ENCODE measurements at places on chromosomes 1 and 21.

DNA sequence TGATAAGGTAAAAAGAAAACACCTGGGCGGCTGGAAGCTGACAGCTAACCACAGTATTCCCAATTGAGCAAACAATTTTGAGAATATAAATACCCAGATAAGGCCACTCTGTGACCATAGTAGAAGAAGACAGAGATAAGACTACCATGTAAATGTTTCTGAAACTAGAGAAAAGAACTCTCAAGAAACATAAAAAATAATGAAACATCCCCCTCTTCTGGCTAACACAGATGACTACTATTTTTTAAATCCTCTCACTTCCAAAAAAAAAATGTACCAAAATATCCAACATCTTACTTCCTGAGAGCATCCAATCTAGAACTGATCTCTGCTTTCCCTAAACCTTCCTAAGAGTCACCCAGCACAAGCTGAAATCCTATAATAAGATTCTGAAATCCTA lies 125.9 kb downstream of the HFM1 start:
- no peak for DNase-seq

- DNase-seq = no peak
Observed at GRCh38 chr1:198919667-198920398, 281.0 kb downstream of the PTPRC start.

- no peak for DNase-seq
Observed at GRCh38 chr1:151147132-151147503, 687 bp upstream of the SEMA6C start.

DNA sequence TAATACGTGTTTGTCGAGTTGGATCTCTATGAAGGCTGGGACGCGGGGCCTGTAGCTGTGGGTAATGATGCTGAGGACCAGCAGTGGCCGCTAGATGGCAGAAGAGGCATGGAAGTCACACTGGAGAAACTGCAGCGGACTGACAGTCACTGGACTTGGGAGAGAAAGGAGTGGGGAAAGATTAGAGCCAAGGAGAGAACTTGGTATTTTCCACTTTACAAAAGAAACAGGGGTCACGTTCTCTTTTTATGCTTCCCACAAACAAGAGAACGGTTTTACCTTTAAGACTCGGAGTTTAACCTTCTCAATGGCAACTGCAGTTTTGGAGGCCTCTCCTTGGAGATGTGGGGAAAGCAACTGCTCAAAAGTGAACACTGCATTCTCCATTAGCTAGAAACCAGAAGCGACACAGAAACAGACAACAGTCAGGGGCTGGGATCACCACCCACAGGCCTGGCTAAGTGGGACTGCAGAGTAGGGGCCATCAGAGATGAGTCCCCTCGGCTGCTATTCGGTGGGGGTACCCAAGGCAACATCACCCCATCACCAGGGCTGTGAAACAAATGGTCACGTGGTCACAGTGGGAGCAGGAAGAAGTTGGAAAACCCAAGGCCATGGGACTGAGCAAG lies 51.1 kb upstream of the EDEM3 start:
- peak; percentile 67 for DNase-seq

DNA sequence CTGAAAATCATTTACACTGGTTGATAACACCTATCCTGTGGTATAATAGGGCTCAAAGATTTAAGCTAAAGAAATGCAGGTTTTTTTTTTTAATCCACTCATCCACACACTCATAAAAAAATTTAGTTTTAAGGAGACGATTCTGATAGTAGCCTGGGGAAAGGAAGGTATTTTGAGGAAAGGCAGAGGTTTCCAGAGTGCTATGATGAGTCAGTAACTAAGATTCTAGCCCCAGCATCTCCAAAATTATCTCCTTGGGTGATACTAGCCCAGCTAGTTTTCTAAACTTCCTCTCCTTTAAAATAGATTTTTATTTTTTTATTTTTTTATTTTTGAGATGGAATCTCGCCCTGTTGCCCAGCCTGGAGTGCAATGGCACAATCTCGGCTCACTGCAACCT lies 20.7 kb downstream of the ASAP3 start:
- no peak for DNase-seq

DNA sequence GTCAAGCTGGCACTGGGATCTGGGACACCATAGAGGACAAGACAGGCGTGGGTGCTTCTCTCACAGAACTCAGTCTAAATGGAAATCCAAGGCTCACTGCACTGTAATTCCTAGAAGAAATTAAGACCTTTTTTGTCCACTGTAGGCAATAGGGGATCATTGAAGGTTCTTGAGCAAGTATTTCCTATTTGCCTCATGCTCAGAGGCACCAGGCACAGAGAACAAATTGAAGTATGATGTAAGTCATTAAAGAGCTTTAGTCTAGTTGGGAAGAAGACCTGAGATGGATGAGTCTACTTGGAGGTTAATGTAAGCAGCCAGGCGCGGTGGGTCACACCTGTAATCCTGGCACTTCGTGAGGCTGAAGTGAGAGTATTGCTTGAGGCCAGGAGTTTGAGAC lies 34.6 kb downstream of the EIF2D start:
- DNase-seq = no peak

DNA sequence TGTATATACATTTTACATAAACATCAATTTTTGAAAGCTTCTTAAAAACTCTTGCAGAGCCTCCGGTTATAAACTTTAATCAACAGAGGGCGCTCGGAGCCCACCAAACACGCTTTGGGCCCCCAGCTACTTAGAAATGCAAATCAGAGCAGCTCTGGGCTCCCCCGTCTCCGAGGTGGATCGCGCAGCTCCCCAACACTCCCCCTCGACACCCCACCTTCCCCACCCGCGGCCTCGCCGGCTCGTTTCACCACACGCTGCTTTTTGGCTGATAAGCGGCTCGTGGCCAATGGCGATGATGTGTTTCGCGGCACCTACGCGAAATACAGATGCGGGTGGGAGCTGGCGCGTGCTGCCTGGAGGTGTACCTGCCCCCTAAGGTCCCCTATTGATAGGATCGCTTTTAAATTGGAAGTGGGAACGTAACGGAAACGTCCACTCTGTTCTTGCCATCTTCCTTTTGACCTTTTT lies 1.7 kb upstream of the KIF26B start:
- peak; percentile 30 for DNase-seq

GRCh38 chr1:58249737-58250586 lies 296.6 kb downstream of the OMA1 start:
- DNase-seq = no peak

- DNase-seq = no peak
Observed at GRCh38 chr21:44505673-44506278, 34.2 kb downstream of the KRTAP10-1 start.

DNA sequence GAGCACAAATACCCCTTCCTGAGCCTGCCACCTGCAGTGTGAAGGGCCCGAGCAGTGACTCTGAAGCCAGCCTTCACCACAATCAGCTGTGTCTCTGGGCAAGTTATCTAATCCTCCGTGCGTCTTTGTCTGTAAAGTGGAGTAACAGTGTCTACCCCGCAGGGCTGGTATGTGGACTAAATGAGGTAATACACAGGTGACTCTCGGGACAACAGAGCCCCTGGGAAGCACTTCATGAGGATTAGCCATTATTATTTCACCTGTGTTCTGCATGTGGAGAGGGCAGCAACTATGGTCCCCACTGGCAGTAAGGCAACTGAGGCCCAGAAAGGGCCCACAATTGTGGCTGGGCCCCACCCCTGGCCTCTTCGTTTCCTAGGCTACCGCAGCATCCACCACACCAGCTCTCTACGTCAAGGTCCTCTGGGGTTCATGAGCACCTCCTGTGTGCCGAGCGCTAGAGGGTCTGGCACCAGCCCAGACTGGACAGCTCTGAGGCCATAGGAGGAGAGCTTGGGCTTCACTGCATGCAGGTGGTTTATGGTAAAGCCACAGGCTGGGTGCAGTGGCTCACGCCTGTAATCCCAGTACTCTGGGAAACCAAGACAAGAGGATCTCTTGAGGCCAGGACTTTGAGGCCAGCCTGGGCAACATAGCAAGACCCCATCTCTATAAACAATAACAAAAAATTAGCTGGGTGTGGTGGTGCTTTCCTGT lies 41.3 kb upstream of the LRP8 start:
- DNase-seq = no peak

- no peak for DNase-seq
Observed at GRCh38 chr1:184646824-184647223, 107.8 kb downstream of the EDEM3 start.

DNA sequence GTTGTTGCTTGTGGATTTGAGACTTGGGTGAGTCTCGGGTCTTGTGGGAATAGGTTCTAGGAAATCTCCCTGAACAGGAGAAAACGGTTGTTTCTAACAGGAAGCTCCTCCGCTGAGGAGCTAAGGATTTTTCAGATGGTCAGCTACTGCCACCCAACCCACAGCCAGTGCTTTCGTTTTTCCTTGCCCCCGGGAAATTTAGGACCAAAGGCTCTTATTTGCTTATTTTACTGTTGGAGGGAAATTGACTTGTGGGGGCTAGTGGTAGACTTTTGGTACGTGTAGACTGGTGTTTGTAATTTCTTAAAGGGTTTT lies 792 bp downstream of the SNX7 start:
- DNase-seq = no peak

- DNase-seq = no peak
Observed at GRCh38 chr1:155174324-155175280, 953 bp downstream of the TRIM46 start.

- no peak for DNase-seq
Observed at GRCh38 chr1:234591131-234591530, 18.8 kb downstream of the IRF2BP2 start.

GRCh38 chr1:8259498-8260290 lies 58.2 kb upstream of the SLC45A1 start:
- DNase-seq = no peak

GRCh38 chr1:170426596-170426995 lies 105.4 kb upstream of the GORAB start:
- no peak for DNase-seq

- DNase-seq = no peak
Observed at GRCh38 chr1:56390232-56390867, 189.0 kb downstream of the PLPP3 start.

GRCh38 chr1:229669333-229669732 lies 43.3 kb downstream of the URB2 start:
- no peak for DNase-seq

GRCh38 chr1:227604446-227604845 lies 41.1 kb downstream of the ZNF678 start:
- DNase-seq = no peak

GRCh38 chr1:9809100-9809510 lies 14.7 kb downstream of the CLSTN1 start:
- no peak for DNase-seq

- no peak for DNase-seq
Observed at GRCh38 chr1:225713281-225713680, 60.4 kb upstream of the ENAH start.

DNA sequence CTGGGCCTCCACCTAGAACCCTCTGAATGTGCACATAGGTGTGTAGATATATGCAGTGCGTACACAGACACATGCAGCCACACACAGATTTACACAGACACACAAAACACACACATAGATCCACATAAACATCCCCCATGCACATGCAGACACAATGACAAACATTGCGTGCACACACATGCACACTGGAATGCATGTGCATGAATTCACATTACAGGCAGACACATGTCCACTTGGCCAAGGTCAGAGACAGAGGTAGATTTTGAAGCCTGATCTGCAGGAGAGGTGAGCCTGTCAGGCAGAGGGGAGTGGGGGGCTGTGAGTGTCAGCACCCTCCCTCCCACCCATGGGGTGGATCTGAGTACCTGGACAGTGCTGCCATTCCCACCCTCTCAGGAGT lies 338.5 kb downstream of the PTPRU start:
- DNase-seq = no peak

GRCh38 chr1:62796221-62796620 lies 12.3 kb downstream of the ATG4C start:
- DNase-seq = no peak

DNA sequence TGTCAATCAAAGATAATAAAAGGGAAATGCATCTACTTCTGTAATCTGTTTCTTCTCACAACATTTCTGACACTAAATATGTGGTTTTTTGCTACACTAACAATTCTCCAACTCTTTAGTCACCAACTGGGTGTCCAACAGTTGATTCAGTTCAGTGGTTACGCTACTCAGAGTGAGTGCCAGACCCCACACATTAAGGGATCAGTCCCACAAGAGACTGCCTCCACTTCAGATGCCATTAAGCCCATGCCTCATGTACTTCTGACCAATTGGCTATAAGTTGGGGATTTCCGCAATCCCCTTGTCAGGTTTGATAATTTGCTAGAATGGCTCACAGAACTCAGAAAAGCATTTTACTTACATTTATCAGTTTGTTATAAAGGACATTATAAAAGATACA lies 28.4 kb downstream of the RNF2 start:
- DNase-seq = no peak

DNA sequence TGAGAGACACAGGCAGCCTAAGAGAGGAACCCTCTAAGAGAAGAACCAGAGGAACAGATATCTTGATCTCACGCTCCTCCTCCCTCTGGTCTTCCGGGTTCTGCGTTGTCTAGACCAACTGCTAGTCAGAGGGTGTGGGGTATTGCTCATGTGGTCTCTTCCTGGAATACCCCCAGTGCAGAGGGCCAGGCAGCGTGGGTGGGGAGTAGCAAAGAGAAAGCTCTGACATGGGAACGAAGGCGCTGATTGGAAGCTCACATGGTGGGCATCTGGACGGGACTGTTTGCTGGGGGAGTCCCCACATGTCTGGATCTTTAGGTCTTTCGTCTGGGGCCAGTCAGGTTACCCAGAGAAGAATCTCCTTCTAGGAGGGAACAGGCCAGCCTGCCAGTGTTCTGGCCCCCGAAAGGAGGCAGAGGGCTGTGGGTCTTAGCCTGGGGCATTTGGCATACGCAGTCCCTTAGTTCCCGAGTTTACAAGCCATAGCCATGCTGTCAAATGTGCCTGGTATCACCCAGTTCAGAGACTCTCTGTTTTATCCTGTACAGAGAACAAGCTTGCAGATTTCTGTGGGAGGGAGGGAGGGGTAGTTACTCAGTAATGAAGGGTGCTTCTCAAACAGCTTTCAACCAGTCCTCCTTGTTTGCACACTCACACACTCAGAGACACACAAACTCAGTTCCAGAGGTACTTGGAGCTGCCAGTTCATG lies 18.3 kb upstream of the IL6R start:
- DNase-seq = peak; percentile 66

DNA sequence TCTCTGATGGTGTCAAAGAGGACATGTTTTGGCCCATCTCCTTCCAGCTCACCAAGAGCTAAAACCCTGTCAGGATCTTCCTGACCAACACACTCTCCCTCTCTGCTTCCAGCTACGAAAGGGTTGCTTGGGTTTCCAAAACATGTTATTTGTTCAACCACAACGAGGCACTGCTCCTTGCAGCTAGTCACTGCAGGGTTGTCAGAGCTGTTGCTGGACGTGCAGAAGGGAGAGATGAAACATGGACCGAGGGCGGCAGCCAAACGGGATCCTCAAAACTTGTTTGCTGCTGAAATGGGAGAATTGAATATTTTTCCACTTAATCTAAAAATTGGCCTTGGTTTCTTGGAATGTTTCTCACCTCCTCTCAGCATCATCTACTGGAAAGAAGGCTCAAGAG lies 12.4 kb downstream of the ZBTB18 start:
- DNase-seq = no peak
